IPS DF 19.7 (cell line): ENCODE measurements at places on chromosomes 1 and 21.

DNA sequence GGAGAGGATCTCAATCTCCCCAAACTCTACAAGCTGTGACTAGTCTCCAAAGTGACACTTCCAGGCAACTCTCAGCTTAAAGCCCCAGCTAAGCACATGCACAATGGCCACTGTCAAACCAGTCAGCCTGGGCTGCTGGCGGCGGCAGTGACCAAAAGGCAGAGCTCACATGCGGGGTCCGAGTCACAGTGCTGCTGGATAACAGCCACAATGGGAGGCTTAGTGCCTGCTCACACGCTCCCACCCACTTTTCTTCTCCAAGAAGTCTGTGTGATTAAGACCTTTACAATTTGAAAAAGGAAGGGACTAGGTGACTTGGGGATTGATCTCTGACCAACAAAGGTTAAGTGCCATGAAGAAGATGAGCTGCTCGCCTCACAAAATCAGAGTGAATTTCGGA is 16.8 kb downstream of the RIPK4 start:
- no peak for DNase-seq

DNA sequence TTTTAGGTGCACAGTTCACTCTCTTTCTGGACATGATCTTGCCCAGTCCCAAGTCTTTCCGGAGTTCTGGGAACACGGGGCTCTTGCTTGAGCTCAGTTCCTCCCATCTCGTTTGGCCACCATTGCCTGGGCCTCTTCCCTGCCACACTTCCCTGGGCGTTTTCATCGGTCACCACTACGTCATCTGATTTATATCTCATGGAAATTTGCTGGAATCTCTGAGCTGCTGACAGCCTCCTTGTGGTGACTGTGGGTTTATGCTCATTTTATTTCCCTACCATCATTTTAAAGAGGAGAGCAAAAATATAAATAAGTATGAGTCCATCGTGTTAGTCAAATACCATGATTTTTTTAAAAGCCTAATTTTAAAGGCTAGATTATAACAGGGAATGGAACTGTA is 449.1 kb upstream of the KAZN start:
- DNase-seq, result no peak

DNA sequence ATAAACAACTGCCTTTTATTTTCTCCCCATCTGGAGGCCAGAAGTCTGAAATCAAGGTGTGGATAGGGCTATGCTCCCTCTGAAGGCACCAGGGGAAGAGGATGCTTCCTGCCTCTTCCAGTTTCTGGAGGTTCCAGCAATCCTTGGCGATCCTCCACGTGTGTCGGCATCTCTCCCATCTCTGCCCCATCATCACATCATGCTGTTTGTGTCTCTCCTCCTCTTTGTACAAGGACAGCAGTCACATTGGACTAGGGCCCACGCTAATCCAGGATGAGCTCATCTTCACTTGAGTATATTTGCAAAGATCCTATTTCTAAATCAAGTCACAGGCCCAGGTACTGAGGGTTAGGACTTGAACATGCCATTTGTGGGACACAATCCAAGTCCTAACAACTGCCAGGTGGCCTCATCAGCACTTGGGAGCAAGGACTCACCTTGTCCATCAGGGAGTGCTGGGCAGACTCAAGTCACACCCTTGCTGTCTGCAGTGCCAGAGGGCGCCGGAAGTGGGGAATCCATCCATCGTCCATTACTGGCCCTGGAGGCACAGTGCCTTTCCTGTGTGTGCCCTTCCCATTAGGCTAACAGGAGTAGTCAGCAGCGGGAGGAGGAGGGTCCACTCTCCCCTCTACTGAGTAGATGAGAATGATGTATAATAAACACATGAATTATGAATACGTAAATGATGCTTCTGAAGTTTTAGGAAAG is 185.4 kb upstream of the AJAP1 start:
- DNase-seq, result no peak

- no peak for DNase-seq
Observed at GRCh38 chr1:240499012-240499411, 112.9 kb downstream of the GREM2 start.

GRCh38 chr1:81252471-81253151 is 548.1 kb upstream of the ADGRL2 start:
- no peak for DNase-seq

GRCh38 chr1:156012051-156012817 is 8.5 kb downstream of the SSR2 start:
- DNase-seq, result no peak

GRCh38 chr1:145846201-145846612 is 777 bp downstream of the NUDT17 start:
- no peak for DNase-seq

DNA sequence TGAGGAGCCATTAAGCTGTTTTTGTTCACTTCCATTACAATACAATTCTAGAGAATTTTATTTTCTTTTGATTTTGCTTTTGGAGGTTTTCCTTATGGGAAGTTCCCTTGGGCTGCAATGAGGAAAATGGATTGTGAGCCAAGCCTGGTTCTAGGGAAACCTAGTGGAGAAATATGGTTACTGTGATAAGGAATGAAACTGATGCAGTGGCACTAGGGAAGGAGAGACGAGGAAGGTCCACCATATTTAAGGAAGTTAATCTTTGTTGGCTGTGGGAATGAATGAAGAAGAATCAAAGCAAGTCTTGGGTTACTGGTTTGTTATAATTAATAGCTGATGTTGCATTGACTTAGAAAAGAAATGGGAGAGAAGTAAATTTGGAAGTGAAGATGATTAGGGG is 28.4 kb downstream of the CHML start:
- DNase-seq, result no peak

DNA sequence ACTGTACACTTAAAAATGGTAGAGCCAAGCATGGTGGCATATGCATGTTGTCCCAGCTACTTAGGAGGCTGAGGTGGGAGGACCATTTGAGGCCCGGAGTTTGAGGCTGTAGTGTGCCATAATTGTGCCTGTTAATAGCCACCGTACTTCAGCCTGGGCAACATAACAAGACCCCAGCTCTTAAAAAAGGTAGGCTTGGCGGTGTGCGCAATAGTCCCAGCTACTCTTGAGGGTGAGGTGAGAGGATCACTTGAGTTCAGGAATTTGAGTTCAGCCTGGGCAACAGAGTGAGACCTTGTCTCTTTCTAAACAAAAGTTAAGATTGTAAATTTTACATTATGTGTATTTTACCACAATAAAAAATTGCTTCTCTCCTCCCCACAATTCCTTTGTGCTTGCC is 19.7 kb downstream of the FNBP1L start:
- DNase-seq, result no peak

GRCh38 chr21:22649246-22649645 is 1651.0 kb downstream of the NCAM2 start:
- no peak for DNase-seq

GRCh38 chr1:60564916-60565750 is 491.6 kb upstream of the C1orf87 start:
- DNase-seq, result no peak

DNA sequence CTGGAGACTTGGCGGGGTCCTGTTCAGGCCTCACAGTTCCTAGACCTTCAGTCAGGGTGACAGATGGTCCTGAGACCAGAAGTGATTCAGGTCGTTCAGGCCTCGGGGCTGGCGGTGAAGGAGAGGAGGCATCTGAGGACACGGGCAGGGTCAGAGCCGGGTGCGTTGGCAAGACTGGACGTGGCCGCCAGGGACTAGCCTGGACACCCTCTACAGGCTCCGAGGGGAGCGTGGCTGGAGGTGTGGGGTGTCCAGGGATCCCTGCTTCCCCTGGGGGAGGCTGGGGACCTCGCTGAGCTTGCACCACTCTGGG is 64.0 kb upstream of the TARDBP start:
- DNase-seq, result no peak

- DNase-seq, result no peak
Observed at GRCh38 chr1:211148366-211148765, 14.4 kb upstream of the KCNH1 start.

- no peak for DNase-seq
Observed at GRCh38 chr1:167564612-167565270, 11.2 kb upstream of the CREG1 start.

DNA sequence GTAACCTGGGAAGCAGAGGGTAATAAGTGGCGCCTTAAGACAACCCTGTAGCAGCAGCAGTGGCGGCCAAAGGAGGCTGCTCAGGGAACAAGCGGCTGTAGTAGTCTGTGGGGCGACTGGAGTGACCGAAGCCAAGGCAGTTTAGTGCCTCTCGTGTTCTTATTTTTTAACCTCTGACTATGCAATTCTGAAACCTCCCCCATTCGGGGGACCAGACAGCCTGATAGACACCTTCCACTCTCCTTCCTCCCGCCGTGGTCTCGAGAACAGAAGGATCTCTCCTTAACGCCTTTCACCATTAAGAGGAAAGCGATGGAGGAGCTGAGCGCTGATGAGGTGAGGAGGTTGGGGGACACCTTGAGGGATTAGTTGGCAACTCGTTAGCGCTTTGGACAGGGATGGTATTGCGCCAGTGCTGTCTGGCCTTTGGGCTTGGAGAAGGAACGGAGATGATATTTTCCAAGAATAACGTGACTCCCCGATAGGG is 644 bp downstream of the UBE4B start:
- DNase-seq, result no peak

- peak; percentile 38 for DNase-seq
Observed at GRCh38 chr21:41283211-41283818, 33.3 kb upstream of the FAM3B start.

DNA sequence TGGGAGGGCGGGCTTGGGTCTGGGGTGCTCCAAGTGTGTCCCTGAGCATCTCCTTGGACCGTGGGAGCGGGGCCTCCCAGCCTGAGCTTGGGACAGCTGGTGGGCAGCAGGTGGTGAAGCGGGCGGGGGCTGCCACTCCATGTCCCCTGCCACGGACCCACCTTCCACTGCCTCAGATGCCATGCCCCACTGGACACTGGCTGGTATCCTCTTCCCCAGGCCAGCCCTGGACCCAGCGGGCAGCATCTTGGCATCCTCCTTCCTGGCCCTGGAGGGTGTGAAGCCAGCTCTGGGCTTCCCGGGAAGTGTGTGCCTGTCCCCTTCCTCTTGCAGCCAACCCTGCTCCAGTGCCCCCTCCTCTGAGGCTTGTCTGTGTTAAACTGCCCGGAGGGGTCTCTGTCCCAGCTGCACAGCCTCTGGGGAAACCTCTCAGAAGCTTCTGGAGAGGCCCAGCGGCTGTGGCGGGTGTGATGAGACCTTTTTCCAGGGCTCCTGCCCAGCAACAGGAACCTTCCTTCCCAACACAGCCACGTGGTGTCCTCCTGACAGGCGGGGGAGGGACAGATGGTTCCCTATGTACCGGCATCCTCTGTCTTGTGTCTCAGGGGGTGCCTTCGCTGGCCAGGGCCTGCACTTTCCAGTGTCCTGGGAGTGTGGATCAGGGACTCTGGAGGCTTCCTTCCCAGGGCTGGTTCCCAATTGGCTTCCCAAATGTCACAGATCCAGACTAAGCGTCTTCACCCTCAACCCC is 81.6 kb upstream of the DISP3 start:
- DNase-seq, result no peak

GRCh38 chr1:22613951-22614350 is 22.5 kb upstream of the C1QA start:
- DNase-seq, result no peak

GRCh38 chr1:87242445-87243185 is 86.1 kb upstream of the LMO4 start:
- DNase-seq, result no peak
